Hematopoietic multipotent progenitor cell treated with erythropoietin and hydrocortisone succinate and interleukin-3 and kit ligand, for 15 days (in vitro differentiated cells): ENCODE measurements at places on chromosomes 1 and 21.

GRCh38 chr1:50427818-50428779 lies 4.9 kb upstream of the DMRTA2 start:
- no peak for DNase-seq

GRCh38 chr1:211685823-211686222 lies 10.4 kb upstream of the NEK2 start:
- no peak for DNase-seq

- DNase-seq, result no peak
These were observed 469.5 kb upstream of the CHRM3 start for GRCh38 chr1:238916828-238917227.

GRCh38 chr1:198328458-198329032 lies 171.7 kb downstream of the NEK7 start:
- no peak for DNase-seq

DNA sequence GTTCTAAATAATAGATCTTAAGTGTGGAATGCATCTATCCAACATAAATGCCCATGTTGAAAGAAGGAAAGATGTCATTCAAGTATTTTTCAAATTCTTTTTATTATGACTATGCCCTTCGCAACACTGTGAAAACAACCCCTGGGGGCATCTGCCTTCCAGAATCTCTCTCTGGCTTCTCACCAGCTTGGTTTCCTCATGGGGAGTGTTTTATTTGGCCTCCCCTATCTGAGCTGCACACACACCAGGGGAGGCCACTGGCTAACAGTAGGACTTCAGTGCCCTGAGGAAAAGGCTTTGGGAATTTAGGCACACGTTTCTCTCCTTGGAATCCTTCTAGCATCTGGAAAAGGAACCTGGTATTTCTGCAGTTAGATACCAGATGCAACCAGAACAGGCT lies 130.6 kb downstream of the EDEM3 start:
- no peak for DNase-seq

GRCh38 chr1:116372191-116372590 lies 853 bp upstream of the ATP1A1 start:
- no peak for DNase-seq

DNA sequence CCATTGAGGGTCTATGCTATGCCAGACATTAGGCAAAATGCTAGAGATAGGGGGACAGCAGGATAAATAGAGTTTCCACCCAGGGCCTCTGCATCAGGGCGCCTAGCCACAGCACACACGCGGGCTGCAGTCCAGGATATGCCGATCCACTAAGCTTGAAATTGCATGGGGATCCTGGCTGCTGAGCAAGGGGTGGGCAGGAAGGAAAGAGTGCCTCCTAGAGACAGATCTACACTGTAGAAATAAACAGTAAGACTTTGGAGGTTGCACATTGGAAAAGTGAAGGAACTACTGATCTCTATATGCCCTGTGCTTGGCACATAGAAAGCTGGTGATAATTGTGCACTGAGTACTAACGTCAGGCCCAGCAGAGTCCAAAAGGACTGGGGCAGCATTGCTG lies 411.1 kb downstream of the PRDM2 start:
- no peak for DNase-seq

GRCh38 chr1:6523566-6523965 lies 30.7 kb downstream of the NOL9 start:
- peak; percentile 22 for DNase-seq

DNA sequence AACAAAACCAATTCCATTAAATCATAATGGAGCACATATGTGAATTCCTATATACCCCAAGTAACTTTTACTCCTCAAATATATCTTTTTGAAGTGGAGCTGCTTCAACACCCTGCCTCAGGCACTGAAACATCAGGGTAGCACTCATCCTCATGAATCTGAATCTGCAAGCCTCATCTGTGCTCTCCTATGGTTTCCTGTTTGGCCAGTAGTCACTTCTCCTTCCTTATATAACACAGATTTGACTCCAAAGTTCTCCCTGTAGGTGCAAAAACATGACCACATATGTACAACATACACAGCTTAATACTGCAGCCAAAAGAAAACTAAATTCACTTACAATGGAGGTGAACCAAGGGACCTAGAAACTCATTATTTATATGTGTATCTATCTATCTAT lies 7.2 kb downstream of the TRIT1 start:
- no peak for DNase-seq

GRCh38 chr1:27139980-27140379 lies 14.9 kb downstream of the SLC9A1 start:
- no peak for DNase-seq

DNA sequence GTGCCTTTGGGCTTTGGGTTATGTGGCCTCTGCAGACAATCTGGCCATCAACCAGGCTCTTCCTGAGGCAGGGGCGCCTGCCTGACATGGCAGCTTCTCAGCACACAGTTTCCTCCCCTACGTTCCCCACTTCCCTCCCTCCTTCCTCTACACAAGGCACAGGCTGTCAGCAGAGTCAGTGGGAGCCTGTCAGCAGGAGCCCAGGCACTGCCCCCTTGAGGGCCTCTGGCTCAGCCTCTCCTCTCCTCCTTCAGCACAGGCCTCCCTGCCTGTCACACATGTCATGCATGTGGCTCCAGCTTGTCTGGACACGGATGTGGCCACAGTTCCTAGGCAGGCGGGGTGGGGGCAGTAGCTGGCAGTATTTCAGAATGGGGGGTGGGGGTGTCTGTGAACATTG lies 52.2 kb upstream of the ARTN start:
- no peak for DNase-seq

DNA sequence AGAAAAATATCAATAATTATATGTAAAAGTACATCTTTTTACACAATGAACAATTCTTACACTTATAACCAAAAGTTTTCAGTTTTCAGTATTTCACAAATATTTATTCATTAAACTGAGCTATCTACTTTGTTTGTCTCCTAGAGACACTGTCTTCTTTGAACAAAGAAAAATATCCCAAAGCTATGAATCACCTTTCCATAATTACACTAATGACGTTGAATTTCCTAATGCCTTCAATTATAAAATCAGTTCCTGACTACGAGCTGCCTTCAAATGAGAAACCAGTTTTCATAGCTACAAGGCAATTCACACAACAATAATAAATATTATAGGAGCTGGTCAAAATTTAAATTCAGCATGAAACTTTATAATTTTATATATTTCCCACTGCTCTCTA lies 201.8 kb upstream of the BRINP3 start:
- DNase-seq, result no peak

DNA sequence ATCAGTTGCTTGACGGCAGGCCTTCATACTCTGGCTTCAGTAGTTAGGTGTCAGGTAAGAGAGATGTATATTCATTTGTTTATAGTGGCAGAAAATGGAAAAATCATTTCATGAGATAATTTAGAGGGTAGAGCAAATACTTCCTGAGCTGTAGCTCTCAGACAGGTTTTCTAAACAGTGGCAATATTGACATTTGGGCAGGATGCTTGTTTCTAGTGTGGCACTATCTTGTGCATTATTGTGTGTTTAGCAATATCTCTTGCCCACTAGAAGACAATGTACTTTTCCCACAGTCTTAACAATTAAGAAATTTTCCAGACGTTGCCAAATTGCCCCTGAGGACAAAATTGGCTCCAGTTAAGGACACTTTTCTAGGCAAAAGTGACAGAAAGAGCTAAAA lies 1143.1 kb downstream of the PLA2G4A start:
- DNase-seq, result no peak

- peak; percentile 58 for DNase-seq
These were observed 1.8 kb downstream of the AGPAT3 start for GRCh38 chr21:43866659-43867331.

- DNase-seq, result no peak
These were observed 19.0 kb downstream of the TEX35 start for GRCh38 chr1:178531887-178532286.

DNA sequence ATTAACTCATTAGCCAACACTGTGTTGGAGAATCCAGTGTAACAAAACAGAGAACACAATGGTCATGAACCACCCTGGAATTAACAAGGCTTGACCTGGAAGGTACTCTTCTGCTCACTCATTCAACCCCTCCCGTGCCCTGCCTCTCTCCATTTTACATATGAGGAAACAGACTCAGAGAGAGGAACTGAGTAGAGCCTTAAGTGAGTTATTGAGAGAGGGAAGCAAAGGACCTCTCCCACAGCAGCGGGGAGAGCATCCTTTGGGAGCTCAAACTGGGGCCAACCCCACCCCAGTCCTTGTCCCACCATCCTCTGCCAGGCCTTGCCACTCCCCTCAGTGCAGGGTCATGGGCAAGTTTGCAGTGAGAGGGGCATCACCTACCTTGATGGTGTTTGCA lies 1.4 kb downstream of the S100A12 start:
- DNase-seq, result no peak

GRCh38 chr21:15839601-15840000 lies 109.8 kb downstream of the USP25 start:
- DNase-seq, result no peak

DNA sequence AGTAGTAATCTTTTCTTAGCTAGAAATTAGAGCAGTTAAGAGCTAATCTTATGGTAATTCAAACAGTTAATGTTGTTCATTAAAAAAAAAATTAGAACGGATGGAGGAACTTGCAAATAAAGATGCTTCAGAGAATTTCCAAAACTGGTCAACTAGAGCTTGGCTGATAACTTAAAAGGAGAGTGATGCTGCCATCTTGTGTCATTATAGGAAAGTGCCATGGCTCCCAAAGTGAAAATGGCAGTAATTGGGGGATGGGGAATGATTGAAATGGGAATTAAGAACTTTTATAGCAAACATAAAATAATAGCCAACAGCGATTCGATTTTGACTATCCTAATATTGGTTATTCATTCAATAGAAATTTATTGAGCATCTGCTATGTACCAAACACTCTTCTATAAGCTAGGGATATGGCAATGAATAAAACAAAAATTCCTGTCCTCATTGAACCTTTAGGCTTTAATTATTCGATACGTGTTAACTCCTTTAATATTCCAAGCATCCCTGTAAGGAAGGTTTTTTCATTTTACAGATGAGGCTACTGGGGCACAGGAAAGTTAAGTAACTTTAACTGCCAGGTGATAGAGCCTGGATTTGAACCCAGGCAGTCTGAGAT lies 5.7 kb upstream of the PLPP3 start:
- DNase-seq, result peak; percentile 10

GRCh38 chr1:34781844-34782391 lies 904 bp downstream of the GJB3 start:
- DNase-seq, result no peak

DNA sequence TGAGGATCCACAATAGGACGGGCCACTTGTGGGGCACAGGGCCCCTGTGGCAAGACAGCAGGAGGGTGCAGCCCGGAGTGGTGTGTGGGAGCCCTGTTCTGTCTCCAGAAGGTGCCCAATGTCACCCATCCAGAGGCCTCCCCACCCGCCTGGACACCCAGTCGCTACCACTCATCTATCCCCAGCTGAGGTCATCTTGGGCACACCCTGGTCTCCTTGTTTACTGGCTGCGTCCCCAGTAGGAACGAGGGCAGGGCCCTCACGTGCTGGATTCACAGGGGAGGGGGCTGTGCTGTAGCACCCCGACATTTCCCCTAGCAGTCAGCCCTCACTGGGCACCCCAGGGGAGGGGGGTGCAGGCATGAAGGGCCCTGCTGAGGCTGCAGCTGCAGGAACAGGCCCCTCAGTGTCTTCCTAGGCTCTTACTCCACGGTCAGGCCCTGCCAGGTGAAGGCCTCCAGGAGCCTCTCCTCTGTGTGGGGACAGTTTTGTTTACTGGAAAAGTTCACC lies 2.3 kb upstream of the TNNT2 start:
- no peak for DNase-seq

DNA sequence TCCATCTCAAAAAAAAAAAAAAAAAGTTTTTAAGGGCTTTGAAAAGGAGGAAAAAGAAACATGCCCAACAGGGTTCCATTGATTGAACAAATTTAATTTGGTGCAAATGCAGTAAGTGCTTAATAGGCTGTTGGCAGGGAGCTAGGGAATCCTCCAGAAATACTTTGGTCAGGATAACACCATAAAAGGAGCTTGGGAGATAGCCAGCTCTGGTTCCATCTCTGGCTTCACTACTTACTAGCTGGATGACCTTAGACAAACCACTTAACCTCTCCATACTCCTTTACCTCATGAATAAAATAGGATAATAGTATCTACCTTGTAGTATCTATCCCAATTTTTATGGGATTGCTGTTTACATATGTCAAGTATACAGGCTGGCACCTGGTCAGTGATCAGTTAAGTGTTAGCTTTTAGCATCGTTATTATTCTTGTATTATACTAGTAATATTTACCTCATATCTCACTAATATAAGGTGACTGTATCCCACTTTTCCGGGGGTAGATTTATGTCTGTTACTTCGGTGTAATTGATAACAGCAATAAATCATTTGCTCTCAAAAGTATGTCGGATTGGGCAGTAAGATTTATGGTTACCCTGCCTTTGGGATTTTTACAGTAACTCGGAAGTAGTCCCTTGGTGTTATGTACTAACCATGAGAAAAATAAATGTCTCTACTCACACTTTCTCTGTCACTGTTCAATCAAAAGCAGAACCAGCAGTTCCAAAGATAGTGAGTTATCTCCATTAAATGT lies 36.4 kb downstream of the BTG3 start:
- DNase-seq, result no peak

DNA sequence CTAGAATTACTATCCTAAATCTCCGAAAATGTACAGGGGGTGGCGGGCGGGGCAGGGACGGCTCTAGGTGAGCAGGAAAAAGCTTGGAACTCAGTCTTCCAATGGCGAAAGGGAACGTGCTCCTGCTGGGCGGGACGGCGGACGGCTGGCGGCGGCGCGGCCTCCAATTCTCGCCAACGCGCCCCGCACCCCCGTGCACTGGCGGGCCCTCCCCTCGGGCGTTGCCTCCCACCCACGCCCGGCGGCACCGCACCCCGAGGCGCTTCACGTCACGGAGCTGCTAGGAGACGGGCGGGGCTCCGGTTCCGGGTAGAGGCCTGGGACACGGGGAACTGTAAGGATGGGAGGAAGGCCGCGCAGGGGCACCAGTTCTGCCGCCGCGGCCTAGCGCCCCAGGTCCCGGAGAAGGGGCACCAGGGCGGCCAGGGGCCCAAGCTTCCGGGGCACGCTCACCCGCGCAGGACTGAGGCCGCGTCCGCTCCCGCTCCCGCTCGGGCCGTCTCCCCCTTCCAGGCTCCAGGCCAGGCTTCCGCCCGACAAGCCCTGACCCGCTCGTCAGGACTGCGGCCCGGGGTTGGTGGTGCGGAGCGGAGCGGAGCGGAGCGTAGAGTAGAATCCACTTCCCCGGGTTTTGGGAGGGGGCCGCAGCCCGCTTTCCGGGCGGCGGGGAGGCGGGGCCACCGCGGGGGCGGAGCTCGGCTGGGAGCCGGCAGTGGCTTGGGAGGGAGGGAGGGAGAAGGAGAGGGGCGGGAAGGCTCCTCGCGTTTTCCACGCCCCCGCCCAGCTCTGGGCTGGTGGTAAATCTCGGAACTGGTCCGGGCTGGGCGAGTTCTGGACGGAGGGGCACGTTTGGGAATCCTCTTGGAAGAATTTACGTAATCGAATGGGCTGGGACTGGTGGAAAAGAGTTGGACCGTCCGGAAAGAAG lies at the start of gene DDX59:
TSS of gene DDX59 (minus strand) at position 594 of the 928 bp plus-strand sequence. CDS start 3,167 bp downstream, outside the sequence.
- peak; percentile 91 for DNase-seq

- DNase-seq, result no peak
These were observed 100.8 kb upstream of the C1orf174 start for GRCh38 chr1:4000811-4001251.

GRCh38 chr21:46284733-46285132 lies 678 bp downstream of the MCM3AP start:
- no peak for DNase-seq

- DNase-seq, result no peak
These were observed 77.7 kb downstream of the KIRREL1 start for GRCh38 chr1:158071138-158071537.
